SJSA1 (cell line): ENCODE measurements at places on chromosomes 3 and 15. TPM values are rescaled to one million over a fixed set of nuclear protein-coding genes. Genes with fewer than 3 reads are reported as not detected.

DNA sequence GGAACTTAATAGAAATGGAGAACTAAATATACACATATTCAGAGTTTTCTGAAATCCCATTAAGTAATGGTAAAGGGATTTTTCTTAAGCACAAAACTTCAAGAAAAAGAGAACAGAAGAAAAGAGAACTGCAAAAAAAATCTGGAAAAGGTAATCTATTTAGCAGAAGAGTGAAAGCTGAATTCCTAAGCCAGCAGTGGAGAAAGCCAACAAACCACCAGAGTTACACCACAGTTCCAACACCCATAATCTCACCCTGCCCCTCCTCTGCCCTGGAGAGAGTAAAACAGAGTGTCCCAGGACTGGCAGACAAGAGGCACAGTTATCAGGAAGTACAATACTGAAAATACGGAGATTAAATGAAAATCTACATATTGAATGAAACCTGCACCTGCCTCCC lies 29.4 kb downstream of the TP53BP1 start:
- no peak for DNase-seq

DNA sequence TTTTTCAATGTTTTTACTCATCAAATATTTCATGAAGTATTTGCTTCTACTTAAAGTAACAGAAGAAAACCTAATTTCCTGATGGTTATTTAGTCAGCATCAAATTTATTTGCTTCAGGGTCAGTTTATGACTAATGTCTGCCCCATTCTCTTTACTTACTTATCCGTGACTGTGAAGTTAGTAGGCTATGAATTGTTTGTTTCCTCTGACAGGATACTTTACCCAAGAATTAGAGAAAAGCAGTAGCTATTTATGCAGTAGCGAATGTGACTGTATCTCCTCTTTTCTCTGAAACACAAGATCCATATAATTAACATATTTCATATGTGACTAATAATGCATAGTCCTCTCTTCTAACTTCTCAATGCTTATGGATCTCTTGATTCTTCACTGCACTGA lies 329.9 kb upstream of the ROBO1 start:
- DNase-seq = peak; percentile 16

HIGD2B gene
- total RNA-seq = not detected in 2 replicates

PLSCR2 gene
- not detected in 2 replicates for total RNA-seq

- no peak for DNase-seq
Measured at GRCh38 chr3:45611628-45612081, 17.1 kb downstream of the LIMD1 start.

DNA sequence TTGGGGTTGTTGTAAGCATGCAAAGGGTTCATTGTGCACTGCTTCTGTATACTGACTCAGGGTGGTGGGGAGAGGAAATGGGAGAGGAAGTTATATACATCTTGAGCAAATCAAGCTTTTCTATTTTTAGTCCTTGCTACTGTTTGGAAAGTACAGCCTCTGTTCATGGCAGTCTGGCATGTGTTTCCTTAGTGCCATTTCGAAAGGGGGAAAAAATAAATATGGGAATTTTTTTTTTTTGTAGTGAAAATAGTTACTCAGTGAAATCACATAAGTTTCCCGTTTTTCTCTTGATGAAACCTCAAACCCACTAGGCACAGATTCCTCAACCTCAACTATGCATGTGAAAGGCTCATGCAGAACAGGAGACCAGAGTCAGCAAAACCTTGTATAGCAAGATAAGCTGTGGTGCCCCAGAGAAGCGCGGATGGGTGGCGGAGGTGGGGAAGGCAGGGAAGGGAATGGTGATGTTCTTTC lies 353.3 kb downstream of the LPP start:
- DNase-seq = peak; percentile 86

ALDH1A3 gene
- total RNA-seq = 1.9 and 2.2 TPM in 2 replicates

EXD1 gene
- not detected in 2 replicates for total RNA-seq

DNA sequence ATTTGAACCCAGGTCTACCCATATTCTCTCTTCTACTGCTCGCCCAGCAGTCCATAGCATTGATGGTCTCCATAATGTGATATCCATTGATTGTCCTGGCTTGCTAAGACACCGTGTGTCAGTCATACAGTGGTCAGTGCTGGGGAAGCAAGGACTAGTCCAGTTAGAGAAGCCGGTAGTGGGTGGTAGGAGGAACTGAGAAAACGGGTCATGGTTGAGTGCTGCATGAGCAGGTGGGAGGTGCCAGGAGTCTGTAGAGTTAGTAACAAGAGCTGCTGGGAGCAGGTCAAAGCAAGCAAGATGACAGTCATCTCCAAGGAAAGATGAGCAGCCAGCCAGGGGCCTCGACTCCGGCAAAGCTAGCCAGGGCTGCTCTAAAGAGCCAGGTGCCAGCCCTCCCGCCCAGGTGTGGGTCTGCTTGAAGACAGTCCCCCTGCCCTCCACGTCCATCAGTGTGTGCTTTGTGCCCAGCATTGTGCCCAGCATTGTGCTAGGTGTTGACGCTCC lies 29.5 kb upstream of the USP3 start:
- no peak for DNase-seq

C3orf33 gene
- total RNA-seq = 2.1 and 4.5 TPM in 2 replicates

- DNase-seq = peak; percentile 26
Measured at GRCh38 chr3:102053375-102053989, 204.2 kb downstream of the NFKBIZ start.

SLC25A38 gene
- total RNA-seq = 13.3 and 19.0 TPM in 2 replicates

DNA sequence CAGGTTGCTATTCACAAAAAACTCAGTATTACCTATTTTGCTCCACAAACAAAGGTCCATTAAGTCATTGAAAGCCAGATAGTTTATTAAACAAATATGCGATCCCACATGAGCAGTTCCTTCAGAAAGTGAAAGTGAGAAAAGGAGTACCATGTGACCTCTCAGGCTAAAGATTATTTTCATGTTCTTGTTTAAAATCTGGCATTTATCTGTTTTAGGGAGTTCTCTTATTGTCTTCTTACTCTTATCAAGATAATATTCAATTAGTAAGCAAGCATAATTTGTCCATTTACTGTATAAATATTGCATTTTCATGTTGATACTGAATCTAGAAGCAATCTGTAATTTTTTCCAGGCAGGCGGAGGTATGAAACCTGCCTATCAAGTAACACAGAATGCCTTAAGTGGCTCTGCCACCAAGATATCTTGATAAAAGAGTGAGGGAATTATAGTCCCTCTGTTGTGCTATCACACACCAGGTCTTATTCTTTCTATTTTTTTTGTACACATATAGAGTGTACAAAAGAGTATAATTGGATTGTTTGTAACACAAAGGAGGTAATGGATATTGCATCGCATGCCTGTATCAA lies 20.1 kb upstream of the PLSCR5 start:
- DNase-seq = no peak

ASB14 gene
- not detected in 2 replicates for total RNA-seq

DNA sequence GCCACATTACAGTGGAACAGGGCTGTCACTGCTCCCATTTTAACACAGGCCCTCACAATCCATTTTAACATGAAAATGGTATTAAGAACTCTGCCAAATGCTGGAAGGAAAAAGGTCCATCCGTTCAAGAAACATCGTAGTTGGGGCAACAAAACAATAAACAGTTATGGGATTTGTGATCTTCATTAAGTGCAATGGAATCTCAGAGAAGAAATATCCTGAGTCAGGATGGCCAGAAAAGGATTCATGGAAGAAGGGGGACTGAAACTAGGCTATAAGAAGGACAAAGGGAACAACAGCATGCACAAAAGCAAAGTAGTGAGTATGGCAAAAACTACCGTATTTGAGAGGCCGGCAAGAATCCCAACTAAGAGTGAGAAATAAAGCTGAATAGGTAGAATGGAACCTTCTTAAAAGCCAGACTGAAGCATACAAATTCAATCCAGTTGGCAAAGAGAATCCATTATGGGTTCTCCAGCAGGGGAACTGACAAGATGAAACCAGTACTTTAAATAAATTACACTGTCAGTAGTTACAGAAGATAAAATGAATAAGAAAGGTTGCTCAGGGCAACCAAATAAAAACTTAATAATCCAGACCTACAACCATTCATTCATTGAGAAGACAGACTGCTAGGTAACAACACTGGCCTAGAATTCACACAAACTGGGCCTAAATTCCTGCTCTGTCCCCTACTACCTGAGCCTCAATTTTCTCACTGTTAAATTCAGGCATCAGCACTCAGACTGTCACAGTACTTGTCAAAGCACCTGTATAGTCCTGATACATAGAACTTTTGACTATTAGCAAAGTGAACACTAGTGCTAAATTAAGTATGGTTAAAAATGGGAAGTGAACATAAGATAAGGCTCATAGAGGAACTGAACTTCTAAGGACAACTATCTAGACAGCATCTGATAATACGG lies 6.3 kb downstream of the TBL1XR1 start:
- no peak for DNase-seq

GRCh38 chr15:101113114-101114005 lies 138.5 kb downstream of the CHSY1 start:
- no peak for DNase-seq

GRCh38 chr3:149435996-149436885 lies 38.3 kb upstream of the TM4SF4 start:
- DNase-seq = no peak
